Fibroblast of skin of scalp (primary cell): ENCODE measurements at places on chromosomes 5 and 9.
A peak's percentile ranks its signal among the peaks of the same experiment; 100 is the strongest.

- DNase-seq: no peak
Observed at GRCh38 chr9:133664173-133665050, 28.2 kb downstream of the DBH start.

DNA sequence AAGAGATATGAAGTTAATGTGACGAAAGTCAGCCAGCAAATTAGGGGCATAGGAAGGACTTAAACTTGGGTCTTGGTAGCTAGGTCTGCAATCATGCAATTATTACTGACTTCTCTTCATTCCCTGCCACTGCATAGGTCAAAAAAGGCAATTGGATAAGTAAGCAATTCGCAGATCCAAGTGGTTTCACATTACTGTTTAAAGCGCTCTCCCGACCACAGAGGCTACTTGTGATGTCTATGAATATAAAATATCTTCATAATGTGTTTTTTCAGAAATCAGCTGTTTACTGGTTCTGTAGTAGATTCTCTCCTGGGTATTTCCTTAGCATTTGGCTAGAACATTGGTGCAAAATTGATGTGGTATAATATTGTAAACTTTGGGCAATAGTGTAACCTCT lies 174.7 kb upstream of the PTGER4 start:
- DNase-seq: no peak

GRCh38 chr5:95072281-95072680 lies 212.6 kb downstream of the MCTP1 start:
- DNase-seq: no peak

GRCh38 chr5:150584556-150585335 lies 55.7 kb upstream of the SYNPO start:
- DNase-seq: no peak

GRCh38 chr9:5430912-5431311 lies 6.8 kb downstream of the PLGRKT start:
- DNase-seq: no peak

- DNase-seq: no peak
Observed at GRCh38 chr5:137291031-137291430, 208.1 kb downstream of the SPOCK1 start.

DNA sequence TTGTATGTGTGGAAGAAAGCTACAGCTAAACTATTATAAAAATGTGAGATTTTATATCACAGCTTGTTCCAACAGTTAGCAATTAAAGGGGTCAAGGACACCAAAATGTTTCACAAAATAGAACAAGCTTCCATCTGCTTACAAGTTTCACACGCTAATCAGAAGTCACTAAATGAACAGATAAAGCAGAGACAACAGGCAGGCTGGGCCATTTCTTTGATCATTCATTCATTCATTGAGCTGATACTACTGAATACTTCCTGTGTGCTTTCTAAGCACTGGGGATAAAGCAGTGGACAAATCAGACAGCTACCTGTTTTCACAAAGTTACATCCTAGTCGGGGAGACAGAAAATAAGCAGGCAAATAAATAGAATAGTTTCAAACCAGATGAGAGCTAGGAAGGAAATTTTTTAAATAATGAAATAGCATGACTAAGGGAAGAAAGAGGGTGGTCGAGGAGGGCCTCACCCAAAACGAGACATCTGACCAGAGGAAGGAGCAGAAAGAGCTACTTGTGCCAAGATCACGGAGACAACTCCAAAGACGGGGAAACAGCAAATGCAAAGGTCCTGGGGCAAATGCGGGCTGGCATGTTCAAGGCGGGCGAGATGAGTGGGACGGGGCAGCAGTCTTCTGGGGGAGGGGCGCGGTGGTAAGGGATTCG lies 1.2 kb downstream of the MAPK9 start:
- DNase-seq: no peak

- no peak for DNase-seq
Observed at GRCh38 chr5:56819060-56819881, 3.9 kb downstream of the MAP3K1 start.

DNA sequence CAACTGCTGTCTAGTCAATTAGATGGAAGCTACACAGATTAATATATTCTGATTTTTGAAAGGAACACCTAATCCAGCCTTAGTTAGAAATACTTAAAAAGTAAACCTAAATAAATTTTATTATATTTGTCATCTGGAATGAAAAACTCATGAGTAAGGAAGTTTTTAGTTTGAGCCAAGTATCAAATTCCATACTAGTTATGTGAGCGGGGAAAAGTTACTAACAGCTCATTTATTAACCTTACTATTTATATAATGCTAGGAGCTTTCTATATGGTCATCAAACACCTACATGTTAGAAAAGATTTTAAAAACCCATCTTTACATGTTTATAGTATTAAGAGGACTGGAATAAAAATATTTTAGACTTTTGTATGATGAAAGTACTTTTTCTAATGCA lies 41.6 kb upstream of the POU5F2 start:
- DNase-seq: no peak

- DNase-seq: no peak
Observed at GRCh38 chr9:85339338-85339737, 402.4 kb downstream of the AGTPBP1 start.

DNA sequence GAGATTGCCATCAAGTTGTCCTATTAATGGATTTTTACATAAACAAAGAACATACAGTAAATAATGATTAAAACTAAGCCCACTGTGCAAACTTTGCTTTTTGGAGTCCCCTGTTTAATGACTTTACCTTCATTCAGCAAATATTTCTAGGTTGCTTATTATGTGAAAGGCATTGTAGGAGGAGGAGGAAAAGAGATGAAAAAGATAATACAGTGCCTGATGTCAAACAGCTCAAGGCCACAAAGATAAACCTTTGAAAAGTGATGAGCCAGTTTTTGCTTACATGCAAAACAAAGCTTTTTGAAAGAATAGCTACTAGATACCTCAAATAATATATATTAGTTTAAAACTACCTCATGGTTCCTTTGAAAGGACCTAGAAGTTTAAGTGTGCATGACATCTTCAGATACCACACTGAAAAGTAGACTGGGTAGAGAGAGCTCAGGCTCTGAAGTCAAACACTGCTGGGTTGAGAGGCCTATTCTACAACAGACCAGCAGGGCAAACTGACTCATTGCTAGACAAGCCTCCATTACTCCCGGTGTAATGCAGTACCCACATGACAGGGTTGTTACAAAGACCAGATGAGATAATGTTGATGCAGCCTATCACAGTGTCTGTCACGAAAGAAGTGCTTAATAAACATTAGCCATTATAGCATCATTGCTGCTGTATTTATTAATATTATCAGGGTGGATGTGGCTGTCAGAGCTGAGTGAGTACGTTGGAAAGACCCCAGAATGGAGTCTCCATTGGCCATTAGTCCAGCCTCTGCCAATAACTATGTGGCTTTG lies 11.8 kb downstream of the DEPDC1B start:
- peak; percentile 37 for DNase-seq

DNA sequence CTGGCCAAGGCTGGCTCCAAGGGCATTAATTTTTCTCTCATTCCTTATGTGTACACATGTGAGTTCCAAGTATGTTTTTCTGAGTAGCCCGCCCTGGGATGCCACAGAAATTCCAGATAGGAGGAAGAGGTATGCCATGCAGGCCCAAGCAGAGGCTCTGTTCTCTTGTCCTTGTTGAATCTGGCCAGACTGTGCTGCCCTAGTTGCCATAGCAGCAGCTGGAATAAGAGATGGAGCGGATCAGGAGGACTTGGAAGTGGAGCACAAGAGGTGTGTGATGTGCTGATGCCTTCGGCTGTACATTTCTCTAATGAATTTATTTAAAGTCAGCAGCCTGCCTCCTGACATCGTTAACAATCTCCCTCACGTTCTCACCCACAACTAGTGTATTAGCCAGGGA lies 235.6 kb upstream of the RPS23 start:
- no peak for DNase-seq

GRCh38 chr5:37121465-37121864 lies 127.7 kb downstream of the CPLANE1 start:
- DNase-seq: no peak

DNA sequence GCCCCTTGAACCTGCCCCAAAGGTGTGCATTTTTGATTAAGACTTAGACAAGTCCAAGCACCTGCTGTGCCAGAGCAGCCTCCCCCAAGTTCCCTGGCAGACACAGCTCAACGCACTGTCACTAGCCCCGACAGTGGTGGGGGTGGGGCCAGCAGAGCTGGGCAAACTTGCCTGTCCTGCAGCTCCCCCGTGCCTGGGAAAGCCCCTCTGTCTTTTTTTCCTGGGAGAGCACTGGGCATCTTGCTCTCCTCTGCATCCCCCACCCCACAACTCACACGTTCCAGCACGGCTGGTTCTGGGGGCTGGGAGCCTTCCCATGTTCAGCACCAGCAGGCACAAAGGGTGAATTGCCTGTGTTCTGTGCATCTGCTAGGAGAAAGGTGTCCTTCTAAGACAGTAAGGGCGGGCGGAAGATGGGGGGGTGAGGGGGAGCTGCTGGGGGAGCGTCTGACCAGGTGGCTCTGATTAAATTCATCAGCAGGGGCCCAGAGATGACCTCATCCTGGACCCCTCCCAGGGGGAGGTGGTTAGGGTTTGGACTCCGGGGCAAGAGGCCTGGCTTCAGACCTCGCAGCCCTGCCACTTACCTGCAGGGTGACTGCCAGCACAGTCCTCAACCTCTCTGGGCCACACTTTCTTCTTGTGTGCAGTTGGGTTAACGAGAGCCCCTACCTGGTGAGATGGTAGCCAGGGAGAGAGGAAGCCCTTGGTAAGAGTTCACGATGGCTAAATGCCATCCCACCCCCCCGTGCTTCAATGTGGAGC lies 23.5 kb downstream of the HMCN2 start:
- DNase-seq: no peak

- no peak for DNase-seq
Observed at GRCh38 chr5:21613971-21614488, 1239.1 kb downstream of the CDH12 start.

- peak; percentile 64 for DNase-seq
Observed at GRCh38 chr5:91224456-91224855, 158.7 kb downstream of the ARRDC3 start.
